ENCODE measurements at places on chromosomes 6 and 20. TPM values are rescaled to one million over a fixed set of nuclear protein-coding genes. Genes with fewer than 3 reads are reported as not detected.

Gene NOX3
- total RNA-seq, result not detected

Gene DNMT3B
- total RNA-seq, result 8.4 TPM

Gene SNX21
- 8.7 TPM for total RNA-seq

Gene SLC35D3
- total RNA-seq, result not detected

Gene AMD1
- total RNA-seq, result 74.0 TPM

Gene RAD21L1
- not detected for total RNA-seq

Gene COX4I2
- not detected for total RNA-seq

Gene SLC17A9
- 18.8 TPM for total RNA-seq

Gene CALHM6
- total RNA-seq, result 1.4 TPM

Gene SRMS
- not detected for total RNA-seq

Gene SULF2
- total RNA-seq, result 112 TPM

Gene PRR18
- not detected for total RNA-seq
